Activated naive CD8-positive, alpha-beta T cell treated with anti-CD3 and anti-CD28 coated beads for 36 hours (primary cell): ENCODE measurements at places on chromosomes 12 and 14. TPM values are rescaled to one million over a fixed set of nuclear protein-coding genes. Genes with fewer than 3 reads are reported as not detected.
A peak's percentile ranks its signal among the peaks of the same experiment; 100 is the strongest.

DNA sequence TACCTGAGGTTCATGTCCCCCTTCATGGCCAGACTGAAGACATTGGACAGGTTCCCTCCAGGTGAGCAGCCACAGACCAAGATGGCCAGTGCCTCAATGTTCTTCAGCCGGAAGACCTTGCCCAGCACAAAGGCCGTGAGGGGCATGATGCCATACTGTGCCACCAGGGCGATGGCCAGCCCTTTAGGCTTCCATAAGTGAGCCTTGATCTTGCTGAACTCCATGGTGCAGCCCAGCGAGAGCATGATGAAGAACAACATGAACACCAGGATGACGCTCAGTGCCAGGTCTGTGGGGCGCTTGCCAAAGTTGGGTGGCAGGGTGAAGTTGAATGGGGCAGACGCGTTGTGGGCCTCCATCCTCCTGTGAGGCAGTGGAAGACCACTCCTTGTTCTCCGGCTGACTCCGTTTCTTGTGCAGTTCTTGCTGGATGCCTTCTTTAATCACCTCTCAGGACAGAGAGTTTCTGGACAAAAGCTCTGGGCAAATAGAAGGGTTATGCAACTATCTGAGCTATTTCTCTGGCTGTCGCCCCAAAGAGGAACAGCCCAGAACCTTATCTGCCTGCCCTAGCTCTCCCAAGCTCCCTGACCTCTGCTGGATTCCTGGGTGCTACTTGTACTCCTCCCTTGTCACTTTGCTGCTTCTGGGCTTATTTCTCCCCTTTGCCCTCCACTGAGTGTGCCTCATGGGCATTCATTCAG, at the start of gene SLC10A1:
SLC10A1 (minus strand) TSS at position 445 of the 704 bp plus-strand sequence; CDS start at position 359, 86 bp downstream.
- H3K36me3 ChIP-seq: no peaks in the 10 kb centered on the region
- peaks cover 3% of the 10 kb centered on the region for H3K27me3 ChIP-seq
- H3K4me3 ChIP-seq: no peak within 1 kb of the TSS
- no peaks in the 10 kb centered on the region for H3K4me1 ChIP-seq

DNA sequence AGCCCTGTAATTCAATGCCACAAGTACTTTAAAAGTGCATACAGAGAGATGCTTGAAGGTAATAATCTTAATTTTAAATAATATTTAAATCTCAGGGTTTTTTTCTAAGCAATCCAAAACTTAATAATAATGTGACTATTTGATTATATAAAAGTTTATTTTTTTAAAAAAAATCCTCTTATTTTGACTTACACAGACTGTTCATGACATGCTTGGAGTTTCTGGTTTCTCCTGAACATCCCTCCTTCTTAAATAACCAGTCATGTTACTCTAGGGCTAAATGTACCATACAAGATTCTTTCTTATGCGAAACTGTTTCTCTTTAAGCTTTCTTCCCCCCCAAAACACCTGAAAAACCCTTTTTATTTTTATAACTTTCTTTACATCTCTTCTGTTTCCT, 58.2 kb upstream of the SLC2A13 start:
- no peak overlapping the region for H3K4me3 ChIP-seq
- peaks cover 3% of the 10 kb centered on the region for H3K27me3 ChIP-seq
- H3K27ac ChIP-seq: no peak overlapping the region
- H3K4me1 ChIP-seq: peaks cover 4% of the 10 kb centered on the region
- no peak for DNase-seq
- peaks cover 2% of the 10 kb centered on the region for H3K36me3 ChIP-seq

- no peaks in the 10 kb centered on the region for H3K27me3 ChIP-seq
- H3K4me3 ChIP-seq: no peak overlapping the region
- H3K36me3 ChIP-seq: peaks cover 17% of the 10 kb centered on the region
- no peak overlapping the region for H3K27ac ChIP-seq
- DNase-seq: no peak
Measured at GRCh38 chr12:113165521-113166450, 16.3 kb downstream of the CFAP73 start.

DNA sequence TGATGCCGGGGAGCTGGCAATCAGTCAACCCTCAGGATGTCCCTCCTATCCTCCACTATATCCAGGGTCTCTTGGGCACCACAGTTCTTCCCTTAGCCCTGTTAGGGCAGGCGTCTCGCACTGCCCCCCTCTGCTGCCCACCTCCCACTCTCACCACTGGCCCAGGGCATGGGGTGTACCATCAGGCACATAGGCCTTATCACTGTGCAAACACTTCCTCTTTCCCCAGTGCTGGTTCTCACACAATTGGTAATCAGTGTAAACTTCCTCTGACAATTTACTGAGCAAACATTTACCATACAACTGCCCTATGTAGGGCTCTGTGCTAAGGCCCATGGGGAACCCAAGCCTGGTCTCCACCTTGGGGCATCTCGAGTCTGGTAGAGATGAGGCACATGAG, 20.1 kb upstream of the TMED10 start:
- DNase-seq: no peak
- no peaks in the 10 kb centered on the region for H3K27me3 ChIP-seq
- no peak overlapping the region for H3K4me3 ChIP-seq
- no peaks in the 10 kb centered on the region for H3K36me3 ChIP-seq
- no peaks in the 10 kb centered on the region for H3K4me1 ChIP-seq
- no peak overlapping the region for H3K27ac ChIP-seq

DNA sequence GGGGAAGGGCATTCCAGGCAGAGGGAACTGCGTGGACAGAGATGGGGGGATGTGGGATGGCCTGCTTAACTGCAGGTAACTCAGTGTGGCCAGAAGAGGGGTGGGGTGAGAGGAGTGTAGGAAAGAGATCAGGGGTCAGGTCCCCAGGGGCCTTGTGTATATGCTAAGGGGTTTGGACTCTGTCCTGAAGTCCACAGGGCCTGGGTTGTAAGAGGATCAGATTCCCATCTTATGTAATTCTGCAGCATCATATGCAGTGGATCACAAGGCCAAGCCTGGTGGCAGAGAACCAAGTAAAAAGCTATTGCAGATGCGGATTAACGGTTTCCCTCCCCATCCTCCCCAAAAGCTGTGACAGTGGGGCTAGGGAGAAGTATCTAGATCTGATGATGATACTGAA, 8.7 kb downstream of the TCTN1 start:
- no peaks in the 10 kb centered on the region for H3K27me3 ChIP-seq
- H3K4me1 ChIP-seq: peaks cover 28% of the 10 kb centered on the region
- H3K36me3 ChIP-seq: peaks cover 10% of the 10 kb centered on the region
- H3K4me3 ChIP-seq: no peak overlapping the region

- H3K36me3 ChIP-seq: peaks cover 21% of the 10 kb centered on the region
- peak overlapping the region; percentile 96 for H3K4me3 ChIP-seq
- DNase-seq: no peak
- no peaks in the 10 kb centered on the region for H3K27me3 ChIP-seq
Measured at GRCh38 chr12:102120564-102120873, 536 bp downstream of the PARPBP start.

- no peaks in the 10 kb centered on the region for H3K27me3 ChIP-seq
- peak overlapping the region; percentile 96 for H3K27ac ChIP-seq
- no peak for DNase-seq
- peaks cover 53% of the 10 kb centered on the region for H3K4me1 ChIP-seq
- peak overlapping the region; percentile 93 for H3K4me3 ChIP-seq
Measured at GRCh38 chr12:3871356-3871755, 1.8 kb downstream of the PARP11 start.

- H3K36me3 ChIP-seq: peaks cover 3% of the 10 kb centered on the region
- no peak overlapping the region for H3K27ac ChIP-seq
- H3K4me3 ChIP-seq: no peak overlapping the region
Measured at GRCh38 chr14:94397289-94398181, 9.1 kb upstream of the SERPINA1 start.

DNA sequence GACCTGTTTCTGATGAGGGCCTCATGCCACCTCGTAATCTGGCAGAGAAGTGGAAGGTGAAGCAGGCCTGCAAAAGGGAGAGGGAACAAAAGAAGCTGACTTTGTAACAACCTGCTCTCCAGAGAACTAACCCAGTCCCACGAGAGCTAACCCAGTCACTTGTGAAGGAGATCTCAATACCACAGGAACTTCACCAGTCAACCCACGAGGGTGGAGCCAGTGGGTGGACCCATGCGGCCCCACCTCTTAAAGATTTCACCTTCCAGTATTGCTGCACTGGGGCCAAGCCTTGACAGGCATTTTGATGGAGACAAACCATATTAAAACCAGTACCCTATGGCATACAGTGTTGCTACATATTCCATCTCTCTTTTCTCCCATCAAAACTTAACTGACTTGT, 55.1 kb downstream of the SERPINA10 start:
- H3K27ac ChIP-seq: no peak overlapping the region
- no peak overlapping the region for H3K4me3 ChIP-seq

DNA sequence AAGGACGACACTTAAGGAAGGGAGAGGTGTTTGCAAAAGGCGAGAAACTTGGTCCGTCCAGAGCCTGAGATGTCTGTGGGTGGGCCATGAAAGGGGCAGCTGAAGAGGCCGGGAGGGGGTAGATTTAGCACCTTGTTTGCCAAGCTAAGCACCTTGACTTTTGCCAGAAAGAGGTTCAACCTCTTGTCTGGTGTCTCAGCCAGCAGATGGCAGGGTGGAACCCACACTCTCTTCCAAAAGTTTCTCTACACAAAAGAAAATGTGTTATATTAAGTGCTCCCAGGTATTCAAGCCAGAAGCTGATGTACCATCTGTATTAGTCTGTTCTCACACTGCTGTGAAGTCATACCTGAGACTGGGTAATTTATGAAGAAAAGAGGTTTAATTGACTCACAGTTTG, 69.9 kb downstream of the SUDS3 start:
- no peak overlapping the region for H3K4me3 ChIP-seq
- DNase-seq: no peak
- H3K27me3 ChIP-seq: peaks cover 21% of the 10 kb centered on the region
- no peaks in the 10 kb centered on the region for H3K36me3 ChIP-seq
- no peak overlapping the region for H3K27ac ChIP-seq

- peaks cover 66% of the 10 kb centered on the region for H3K36me3 ChIP-seq
- no peak for DNase-seq
- no peak overlapping the region for H3K27ac ChIP-seq
- peaks cover 6% of the 10 kb centered on the region for H3K4me1 ChIP-seq
Measured at GRCh38 chr12:10708862-10709261, 14.3 kb downstream of the YBX3 start.

DNA sequence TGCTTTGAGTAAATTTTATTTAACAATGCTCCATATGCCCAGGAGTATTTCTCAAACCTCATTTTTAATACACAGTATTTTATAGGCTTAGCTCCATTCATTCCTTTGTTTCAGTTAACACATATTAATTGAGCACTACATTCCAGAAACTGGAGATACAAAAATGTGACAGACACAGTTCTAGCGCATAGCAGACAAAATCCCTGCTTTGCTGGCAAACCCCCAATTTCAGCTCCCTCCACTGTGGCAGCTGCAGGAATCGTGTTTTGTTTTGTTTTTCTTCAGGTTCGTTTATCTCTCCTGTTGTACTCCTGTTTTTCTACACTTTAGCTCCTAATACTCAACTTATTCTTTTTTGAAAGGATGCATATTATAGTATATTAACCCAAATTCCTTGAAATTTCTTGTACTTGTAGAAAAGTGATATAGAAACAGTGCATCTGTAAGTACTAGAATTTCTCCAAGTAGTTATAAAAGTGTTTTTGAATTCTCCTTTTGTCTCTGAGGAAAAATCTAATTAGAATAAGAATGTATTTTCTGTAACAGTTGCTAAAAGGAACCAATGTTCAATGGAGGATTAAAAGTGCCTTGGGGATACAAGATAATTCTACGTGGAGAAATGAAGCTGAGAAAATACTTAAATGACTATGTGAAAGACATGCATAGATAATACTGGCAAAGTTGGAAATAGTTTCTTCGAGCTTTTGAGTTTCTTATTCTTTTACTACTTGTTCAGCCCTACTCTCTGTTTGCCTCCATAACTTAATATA, 6.4 kb upstream of the RAB21 start:
- H3K4me3 ChIP-seq: no peak overlapping the region
- DNase-seq: no peak
- no peak overlapping the region for H3K27ac ChIP-seq
- no peaks in the 10 kb centered on the region for H3K4me1 ChIP-seq
- H3K36me3 ChIP-seq: no peaks in the 10 kb centered on the region
- H3K27me3 ChIP-seq: peaks cover 20% of the 10 kb centered on the region

DNA sequence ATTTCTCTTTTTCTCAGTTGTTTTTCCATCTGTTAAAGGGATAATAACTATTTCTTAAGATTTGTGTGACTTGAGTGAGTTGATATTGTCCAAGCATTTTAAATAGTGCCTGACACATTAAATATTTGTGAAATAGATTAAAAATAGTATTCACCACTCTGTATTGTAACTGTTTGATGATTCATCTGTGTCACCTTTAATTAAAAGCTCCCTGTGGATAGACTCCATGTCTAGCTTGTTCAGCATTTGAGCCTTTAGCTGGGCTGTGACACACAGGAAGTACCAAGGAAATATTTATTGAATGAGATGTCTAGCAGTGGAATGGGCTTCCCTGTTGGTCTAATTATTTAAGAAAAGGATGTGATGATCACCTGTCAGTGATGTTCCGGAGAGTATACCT, 1.8 kb upstream of the GLIPR1L2 start:
- no peak for DNase-seq
- H3K4me3 ChIP-seq: no peak overlapping the region
- H3K27me3 ChIP-seq: no peaks in the 10 kb centered on the region
- H3K36me3 ChIP-seq: peaks cover 6% of the 10 kb centered on the region
- H3K4me1 ChIP-seq: peaks cover 25% of the 10 kb centered on the region
- no peak overlapping the region for H3K27ac ChIP-seq

- no peak overlapping the region for H3K4me3 ChIP-seq
- no peaks in the 10 kb centered on the region for H3K27me3 ChIP-seq
- no peak for DNase-seq
- no peak overlapping the region for H3K27ac ChIP-seq
Measured at GRCh38 chr12:51755251-51755650, 93.3 kb downstream of the FIGNL2 start.

DNA sequence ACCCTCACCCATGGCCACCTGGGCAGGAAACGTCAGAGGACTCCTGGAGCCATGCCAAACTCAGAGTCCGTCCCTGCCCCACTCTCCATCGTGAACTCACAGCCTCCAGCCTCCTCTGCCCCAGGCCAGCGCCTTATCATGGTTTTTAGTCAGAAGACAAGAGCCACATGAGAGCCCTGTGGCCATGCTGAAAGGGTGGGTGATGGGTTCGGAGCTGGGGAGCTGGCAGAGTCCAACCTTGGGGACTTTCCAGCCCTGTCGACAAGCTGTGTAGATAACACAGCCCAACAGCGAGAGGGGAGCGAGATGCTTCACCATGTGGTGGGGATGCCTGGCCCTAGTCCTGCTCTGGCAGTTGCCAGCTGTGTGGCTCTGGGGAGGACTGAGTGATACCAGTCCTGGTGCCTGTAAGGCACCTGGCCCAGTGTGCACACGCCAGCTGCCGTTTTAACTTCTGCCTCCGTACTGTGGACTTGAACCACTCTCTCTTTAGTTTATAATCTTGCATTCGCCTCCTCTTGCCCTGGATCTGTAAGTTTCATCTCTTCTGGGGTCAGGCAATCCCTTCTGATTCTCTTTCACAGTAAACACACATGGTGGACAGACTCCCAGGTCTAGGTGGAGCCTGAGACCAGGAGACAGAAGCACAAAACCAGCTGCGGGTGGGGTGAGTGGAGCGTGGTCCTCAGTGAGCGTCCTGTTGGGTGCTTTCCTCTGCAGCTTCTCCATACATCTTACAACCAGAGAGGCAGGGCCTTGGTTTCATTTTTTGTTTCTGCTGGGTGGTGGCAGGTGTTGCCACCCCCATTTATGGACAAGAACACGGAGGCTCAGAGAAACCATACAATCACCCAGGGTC, 55.3 kb downstream of the RIN3 start:
- H3K27me3 ChIP-seq: no peaks in the 10 kb centered on the region
- peak overlapping the region; percentile 63 for H3K4me3 ChIP-seq
- peaks cover 70% of the 10 kb centered on the region for H3K36me3 ChIP-seq
- H3K27ac ChIP-seq: peak overlapping the region; percentile 97
- peak; percentile 66 for DNase-seq
- peaks cover 62% of the 10 kb centered on the region for H3K4me1 ChIP-seq

TSHR gene
- not detected for total RNA-seq

B4GALNT3 gene
- 0.66 TPM for total RNA-seq

TAS2R7 gene
- not detected for total RNA-seq

EMP1 gene
- total RNA-seq: 3.2 TPM

TTC9 gene
- 5.4 TPM for total RNA-seq

FIGNL2 gene
- total RNA-seq: 0.40 TPM

APPL2 gene
- 12.0 TPM for total RNA-seq
